Cerebellum (tissue), 4 donors: ENCODE measurements at places on chromosomes 16 and 17.

DNA sequence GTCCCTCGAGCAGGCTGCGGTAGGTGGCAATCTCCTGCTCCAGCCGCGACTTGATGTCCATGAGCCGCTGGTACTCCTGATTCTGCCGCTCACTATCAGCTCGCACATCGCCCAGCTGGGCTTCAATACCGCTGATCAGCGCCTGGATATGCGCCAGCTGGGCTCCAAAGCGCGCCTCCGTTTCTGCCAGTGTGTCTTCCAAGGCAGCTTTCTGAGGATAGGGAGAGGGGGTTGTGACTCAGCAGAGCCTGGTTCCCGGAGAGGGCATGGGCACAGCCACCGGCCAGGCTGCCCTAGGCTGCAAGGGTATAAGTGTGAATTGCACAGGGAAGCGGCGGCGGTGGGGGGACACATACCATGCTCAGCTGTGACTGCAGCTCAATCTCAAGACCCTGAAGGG is 4.3 kb downstream of the KRT19 start:
- no peak for DNase-seq

GRCh38 chr16:78727536-78727935 is 628.1 kb downstream of the WWOX start:
- no peak for DNase-seq

GRCh38 chr17:37176723-37177122 is 199.1 kb upstream of the C17orf78 start:
- no peak for DNase-seq

DNA sequence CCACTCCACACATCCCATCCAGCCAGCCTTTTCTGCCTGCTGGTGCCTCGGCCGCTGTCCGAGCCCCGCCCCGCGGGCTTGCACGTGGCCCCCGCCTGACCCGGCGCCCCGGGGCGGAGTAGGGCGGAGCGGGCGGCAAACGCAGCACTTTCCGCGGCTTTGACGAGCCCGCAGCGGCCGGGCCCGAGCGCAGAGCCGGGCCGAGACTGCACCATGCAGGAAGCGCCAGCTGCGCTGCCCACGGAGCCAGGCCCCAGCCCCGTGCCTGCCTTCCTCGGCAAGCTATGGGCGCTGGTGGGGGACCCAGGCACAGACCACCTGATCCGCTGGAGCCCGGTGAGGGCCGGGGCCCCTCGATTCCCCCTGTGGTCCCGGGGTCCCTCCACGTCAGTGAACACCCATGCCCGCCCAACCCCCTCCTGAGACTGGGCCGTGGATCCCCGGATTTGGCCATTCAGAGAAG is at the start of gene HSF4:
HSF4 (plus strand) TSS at position 147 of the 463 bp plus-strand sequence; CDS start at position 214, 67 bp downstream.
- DNase-seq = peak; percentile 80

DNA sequence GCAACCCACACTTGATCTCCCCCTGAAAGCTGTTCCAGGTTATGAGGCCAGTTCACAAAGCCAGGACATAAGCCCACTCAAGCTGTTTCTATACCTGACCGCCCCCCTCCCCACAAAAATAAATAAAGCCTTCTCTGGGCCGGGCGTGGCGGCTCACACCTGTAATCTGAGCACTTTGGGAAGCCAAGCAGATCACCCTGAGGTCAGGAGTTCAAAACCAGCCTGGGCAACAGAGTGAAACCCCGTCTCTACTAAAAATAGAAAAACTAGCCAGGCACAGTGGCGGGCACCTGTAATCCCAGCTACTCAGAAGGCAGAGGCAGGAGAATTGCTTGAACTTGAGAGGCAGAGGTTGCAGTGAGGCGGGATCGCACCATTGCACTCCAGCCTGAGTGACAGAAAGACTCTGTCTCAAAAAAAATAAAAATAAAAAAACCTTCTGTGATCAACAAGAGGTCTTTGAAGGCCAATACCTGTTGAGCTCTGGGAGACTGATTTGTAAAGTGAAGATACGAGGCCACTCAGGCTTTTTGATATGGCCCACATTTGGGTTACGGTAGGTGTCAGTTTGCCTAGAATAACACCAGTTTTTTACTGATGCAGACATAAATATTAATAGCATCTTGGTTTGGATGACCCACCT is 2.2 kb downstream of the KDM8 start:
- DNase-seq = no peak

- DNase-seq = no peak
These were observed 758 bp upstream of the UBALD2 start for GRCh38 chr17:76264425-76264754.

DNA sequence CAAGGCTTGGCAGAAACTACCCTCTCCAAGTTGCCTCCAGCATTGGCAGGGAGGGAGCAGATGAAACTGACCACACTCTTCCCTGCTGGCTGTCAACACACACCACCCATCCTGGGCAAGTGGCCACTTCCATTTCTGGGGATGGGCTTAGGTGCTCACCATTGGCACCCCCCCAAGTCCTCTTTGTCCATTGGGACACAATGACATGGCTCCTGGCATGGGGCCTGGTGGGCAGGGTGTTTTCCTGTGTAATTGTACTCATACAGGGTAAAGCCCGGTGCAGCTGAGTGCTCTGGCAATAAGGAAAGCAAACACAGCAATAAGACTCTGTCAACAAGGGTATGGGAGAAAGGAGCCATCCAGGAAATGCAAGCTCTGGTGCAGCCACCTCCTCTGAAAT is 22.6 kb downstream of the SCNN1B start:
- no peak for DNase-seq

- no peak for DNase-seq
These were observed 4.8 kb downstream of the PRSS53 start for GRCh38 chr16:31083981-31084380.

GRCh38 chr17:74325743-74326379 is at the start of gene KIF19:
Gene KIF19, plus strand, starts transcription at chr17:74326226. Its CDS starts 124 bp downstream, at chr17:74326350.
- peak; percentile 20 for DNase-seq

DNA sequence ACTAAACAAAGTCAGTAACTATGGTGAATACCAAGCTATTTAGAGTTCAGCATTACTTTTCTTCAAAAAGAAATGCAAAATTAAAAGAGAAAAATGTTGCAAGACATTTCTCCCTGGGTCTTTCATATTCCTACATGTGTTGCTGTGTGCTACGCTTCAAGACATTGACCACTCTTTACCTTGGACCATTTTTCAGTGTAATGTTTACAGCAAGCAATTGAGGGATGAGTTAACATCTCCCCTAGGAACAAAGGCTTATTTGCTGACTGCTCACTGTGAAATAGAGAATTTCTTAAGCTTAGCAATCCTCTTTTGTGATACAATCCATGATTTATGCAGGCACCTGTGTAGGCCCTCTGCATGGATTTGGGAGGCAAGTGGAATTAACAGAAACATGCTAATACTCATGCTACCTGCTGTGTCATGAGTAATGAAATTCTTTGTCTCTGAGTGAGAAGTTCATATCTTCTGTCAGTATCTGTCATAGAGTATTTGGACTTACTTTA is 1202.9 kb upstream of the CDH8 start:
- no peak for DNase-seq

DNA sequence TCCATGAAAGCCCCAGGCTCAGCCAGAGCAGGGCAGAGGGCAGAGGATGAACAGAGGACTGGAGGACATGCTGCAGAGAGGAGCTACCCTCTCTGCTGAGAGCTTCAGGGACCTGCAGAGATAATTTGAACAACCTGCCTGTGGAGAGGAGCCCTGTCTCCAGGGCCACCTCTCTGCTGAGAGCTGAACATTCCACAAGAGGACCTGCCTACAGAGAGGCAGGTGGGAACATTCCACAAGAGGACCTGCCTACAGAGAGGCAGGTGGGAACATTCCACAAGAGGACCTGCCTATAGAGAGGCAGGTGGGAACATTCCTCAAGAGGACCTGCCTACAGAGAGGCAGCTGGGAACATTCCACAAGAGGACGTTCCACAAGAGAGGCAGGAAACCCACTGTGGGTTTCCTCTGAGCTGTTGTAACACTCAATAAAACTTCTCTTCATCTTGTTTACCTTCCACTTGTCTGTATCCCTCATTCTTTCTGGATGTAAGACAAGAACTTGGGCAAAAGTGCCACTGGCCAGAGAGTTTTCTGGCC is 551.9 kb upstream of the CA10 start:
- DNase-seq = no peak

DNA sequence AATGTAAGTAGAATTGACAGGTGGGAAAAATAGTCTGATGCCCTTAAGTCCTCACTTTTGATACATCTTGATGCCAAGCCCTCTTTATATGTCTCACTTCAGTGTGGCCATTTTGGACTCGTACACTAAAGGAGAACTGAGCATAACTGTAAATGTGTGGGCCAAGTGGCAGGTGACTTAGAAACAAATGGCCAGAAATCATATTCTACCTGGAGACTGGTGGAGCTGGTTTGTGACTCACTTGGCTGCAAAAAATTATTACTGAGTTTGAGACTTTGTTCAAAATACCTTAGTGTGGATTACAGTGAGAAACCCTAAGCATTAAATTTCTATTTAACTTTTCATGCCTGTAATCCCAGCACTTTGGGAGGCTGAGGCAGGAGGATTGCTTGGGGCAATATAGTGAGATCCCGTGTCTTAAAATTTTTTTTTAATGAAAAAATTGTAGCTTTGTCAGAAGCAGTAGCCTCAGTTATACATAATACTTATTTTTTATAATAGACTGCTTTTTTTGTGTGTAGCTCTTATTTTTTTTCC is 5.0 kb downstream of the HAPSTR1 start:
- DNase-seq = no peak

DNA sequence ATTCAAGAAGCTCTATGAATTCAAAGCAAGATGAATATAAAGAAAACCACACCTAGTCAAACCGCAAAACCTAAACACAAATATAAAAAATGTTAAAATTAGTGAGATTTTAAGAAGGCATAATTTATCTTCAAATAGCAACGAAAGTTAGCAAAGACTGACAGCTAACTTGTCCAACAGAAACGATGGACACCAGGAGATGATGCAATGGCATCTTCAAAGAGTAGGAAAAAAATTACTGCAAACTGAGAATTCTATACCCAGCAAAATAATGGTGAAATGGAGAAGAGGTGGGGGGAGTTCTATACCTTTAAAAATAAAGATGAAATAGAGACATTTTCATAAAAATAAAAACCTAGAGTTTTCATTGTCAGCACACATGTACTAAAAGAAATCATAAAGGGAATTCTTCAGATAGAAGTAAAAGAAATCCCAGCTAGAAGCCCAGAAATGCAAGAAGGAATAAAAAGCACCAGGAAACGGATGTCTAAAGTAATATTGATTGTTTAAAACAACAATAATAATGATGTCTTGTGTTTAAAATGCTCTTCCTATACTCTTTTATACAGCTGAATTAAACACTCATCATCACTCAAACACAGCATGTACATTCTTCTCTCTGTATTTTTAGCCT is 24.6 kb upstream of the TANC2 start:
- no peak for DNase-seq

- peak; percentile 32 for DNase-seq
These were observed 57.9 kb upstream of the TNRC6A start for GRCh38 chr16:24671455-24671954.

DNA sequence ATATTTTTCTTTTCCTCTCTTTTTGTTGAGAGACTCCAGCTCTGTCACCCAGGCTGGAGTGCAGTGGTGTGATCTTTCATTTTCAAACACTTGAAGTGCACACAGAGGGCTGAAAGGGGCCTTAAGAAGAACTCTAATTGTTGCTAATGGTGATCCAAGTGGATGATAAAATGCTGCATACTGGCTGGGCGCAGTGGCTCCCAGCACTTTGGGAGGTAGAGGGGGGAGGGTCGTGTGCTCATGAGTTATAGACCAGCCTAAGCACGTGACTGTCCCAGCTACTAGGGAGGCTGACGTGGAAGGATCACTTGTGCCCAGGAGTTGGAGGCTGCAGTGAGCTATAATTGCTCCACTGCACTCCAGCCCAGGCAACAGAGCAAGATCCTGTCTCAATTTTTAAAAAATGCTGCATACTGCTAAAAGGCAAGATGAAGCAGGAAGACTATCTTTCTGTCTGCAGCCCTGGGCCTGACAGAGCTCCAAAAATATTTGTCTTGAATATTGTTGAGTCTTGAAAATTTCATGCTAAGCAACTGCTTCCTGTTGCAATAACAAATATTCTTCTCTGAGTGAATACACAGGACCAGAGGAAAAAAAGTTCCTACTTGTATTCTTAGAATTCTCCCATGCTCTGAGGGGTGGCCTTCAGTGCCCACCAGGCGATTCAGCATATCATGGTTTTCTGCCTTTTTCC is 63.7 kb upstream of the AKTIP start:
- no peak for DNase-seq
